ENCODE measurements at places on chromosomes 7 and 10.

DNA sequence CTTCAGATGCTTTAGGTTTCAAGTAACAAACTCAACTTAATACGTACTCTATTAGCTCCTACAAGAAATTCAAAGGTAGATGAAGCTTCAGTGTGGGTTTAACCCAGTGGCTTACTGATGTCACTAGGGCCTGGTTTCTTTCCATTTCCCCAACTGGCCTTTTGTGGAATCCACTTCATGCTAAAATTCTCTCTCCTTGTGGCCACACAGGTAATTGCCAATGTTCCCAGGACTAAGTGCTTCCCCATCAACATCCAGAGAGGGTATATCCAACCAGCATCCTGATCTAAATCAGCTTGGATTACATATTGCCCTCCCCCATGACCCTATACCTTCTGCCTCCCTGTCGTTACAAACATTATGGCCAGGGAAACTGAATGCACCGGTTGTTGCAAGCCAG is 10.7 kb downstream of the FBXL13 start:
- no peak for DNase-seq

GRCh38 chr7:116194115-116194514 is 16.2 kb upstream of the TES start:
- no peak for DNase-seq

DNA sequence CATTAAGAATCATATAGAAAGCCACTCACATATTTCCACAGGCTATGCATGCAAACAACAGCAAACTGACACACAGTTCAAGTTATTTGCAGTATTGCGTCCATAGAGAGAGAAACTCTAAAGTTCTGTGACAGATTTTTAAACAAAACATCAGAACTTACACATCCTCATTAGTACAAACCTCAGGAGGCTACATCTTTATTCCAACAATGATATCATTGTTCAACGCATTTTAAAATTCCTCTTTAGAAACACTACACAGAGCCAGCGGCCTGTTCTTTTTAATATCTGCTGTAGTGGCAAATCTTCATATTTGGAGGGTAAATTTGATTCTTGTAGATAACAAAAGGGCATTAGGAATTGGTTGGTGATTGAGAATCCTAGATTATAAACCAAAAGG is 55.9 kb upstream of the NFE2L3 start:
- DNase-seq = no peak

- no peak for DNase-seq
Observed at GRCh38 chr10:10642189-10642588, 375.5 kb upstream of the CELF2 start.

DNA sequence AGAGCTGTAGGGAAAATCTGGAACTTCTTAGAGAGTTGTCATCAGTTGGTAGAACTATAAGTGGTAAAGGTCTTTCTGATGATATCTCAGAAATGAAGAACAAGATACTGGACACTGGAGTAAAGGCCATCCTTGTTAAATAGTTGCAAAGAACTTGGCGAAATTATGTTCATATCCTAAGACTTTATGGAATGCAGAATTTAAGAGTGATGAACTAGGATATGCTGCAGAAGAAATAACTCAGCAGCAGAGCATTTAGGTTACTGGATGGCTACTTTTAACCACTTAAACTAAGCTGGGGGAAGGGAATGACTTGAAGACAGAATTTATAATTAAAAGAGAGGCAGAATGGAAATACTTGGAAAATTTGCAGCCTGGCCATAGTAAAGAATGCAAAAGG is 23.7 kb downstream of the PTEN start:
- DNase-seq = no peak

DNA sequence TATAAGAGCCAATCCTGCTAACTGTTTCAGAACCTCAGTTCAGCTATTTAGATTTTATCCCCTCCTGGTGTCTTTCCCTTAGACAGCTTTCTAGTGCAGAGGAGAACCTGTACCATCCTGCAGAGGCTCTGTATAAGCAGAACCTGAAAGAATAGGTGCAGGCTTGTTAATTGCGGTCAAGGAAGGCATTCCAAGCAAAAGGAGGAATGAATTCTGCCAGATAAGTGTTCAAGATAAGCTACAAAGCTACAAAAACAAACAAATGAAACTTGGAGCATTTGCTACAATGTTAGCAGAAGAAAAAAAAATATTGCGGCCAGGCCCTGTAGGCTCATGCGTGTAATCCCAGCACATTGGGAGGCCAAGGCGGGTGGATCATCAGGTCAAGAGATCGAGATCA is 32.6 kb upstream of the AGMO start:
- no peak for DNase-seq

- no peak for DNase-seq
Observed at GRCh38 chr7:1917221-1918062, 247.4 kb downstream of the ELFN1 start.

DNA sequence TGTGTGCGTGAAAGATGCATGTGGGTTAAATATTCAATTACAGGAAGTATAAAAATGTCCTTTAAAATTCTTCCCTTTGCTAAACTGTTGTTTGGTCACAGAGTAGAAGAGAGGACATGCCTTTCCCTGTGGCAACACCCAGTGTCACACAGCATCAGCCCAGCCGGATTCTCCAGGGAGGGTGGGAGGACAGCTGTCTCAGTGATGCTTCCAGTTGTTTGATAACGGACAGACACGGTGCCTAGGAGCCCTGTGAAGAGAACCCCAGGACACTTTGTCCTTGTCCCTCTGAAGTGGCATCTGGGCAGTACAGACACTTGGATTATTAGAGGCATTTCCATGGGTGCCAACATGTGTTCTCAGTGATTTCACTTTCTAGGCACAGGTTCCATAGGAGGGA is 306.6 kb upstream of the LRGUK start:
- DNase-seq = no peak

DNA sequence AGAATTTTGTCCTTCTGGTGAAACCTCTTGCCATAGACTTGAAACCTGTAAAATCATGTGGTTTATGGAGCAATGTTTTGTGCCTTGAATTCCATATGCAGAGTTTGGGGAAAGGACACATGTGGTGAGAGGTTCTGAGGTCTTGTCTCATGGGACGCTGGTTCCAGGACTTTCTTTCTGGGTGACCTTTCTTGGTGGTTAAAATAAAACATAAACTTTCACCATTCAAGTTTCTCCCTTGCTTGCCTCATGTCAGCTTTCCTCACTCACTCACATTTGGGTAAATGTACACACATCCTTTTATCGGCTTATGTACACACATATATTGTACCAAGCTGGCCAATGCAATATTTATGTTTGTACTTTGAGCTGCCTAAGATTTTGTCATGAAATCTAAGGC is 144.9 kb upstream of the CELF2 start:
- no peak for DNase-seq

DNA sequence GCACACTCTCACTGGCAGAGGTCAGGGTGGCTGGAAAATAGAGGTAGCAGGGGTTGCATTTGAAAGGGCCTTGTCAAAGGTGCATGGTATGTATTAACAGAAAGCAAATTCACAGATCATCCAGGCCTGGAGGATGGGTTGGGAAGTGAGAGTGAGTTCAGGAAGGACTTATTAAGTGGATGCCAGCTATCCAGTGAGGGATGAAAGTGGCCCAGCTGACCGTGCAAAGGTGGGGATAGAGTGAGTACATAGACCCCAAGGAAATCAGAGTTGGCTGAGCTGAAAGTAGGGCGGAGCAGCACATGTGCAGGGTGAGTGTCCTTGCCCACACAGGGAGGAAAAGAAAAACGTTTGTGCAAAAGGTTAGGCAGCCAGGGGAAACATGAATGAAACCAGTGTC is 58.1 kb downstream of the HECW1 start:
- no peak for DNase-seq

GRCh38 chr10:62788861-62789467 is 15.6 kb upstream of the ADO start:
- DNase-seq = no peak

DNA sequence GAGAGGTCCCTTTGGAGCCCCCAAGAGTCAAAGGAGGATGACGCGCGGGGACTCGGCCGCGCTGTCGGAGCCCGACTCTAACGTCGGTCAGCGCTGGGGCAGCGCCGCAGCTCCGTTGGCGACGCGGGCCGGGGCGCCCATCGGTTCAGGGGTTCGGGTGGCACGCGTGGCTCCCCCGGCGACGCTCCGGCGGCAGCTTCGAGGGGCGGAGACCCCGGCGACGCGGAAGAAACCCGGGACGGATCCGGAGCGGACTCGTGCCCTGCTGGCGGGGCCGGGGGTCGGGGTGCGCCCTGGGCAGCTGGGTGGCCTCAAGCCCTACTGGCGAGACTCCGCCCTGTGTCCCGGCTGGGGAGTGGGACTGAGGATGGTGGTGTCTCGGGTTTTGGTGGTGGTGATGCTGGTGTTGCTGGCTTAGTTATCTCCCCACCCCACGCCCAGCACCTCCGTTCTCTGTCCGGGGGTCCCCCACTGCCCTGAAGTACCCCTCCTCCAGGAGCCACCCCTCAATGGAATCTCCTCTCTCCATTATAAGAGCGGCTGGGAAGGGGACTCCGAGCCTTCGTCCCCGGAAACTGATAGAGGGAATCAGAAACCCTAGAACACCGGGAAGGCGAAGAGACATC is at the start of gene NAT16:
Gene NAT16, minus strand, starts transcription at position 164 of the 626 bp plus-strand sequence. CDS start 5,486 bp downstream, outside the sequence.
- no peak for DNase-seq

GRCh38 chr7:157519798-157520244 is 183.0 kb downstream of the DNAJB6 start:
- no peak for DNase-seq

GRCh38 chr10:33087152-33087551 is 129.1 kb upstream of the ITGB1 start:
- no peak for DNase-seq

DNA sequence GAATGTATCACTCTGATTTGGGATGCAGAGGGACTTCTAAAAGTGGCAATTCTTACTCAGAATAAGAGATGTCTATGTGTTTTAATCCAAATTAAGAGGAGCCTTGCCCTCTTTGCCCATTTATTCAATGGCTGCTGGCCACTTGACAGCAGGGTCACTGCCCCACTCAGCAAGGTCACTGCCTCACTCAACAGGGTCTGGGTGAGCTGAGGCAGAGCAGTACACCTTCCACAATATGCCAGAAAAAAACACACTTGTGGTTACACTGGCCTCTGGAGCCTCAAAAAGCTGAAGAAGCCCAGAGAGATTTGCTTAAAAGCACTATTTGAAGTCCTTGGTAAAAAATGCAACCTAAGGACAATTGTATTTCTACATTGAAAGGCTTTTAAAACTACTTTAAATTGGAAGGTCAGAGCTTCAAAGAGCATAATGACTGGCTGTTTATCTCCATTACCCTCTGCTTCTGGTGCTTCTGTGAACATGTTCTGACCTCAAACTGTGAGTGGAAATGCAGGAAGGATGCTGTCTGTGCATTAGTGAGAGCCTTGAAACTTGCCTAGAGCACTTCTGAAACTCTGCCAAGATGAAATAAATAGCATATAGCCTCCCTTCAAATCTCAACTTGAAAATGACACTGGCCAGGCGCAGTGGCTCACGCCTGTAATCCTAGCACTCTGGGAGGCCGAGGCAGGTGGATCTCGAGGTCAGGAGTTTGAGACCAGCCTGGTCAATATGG is 35.1 kb upstream of the WIPF3 start:
- no peak for DNase-seq

DNA sequence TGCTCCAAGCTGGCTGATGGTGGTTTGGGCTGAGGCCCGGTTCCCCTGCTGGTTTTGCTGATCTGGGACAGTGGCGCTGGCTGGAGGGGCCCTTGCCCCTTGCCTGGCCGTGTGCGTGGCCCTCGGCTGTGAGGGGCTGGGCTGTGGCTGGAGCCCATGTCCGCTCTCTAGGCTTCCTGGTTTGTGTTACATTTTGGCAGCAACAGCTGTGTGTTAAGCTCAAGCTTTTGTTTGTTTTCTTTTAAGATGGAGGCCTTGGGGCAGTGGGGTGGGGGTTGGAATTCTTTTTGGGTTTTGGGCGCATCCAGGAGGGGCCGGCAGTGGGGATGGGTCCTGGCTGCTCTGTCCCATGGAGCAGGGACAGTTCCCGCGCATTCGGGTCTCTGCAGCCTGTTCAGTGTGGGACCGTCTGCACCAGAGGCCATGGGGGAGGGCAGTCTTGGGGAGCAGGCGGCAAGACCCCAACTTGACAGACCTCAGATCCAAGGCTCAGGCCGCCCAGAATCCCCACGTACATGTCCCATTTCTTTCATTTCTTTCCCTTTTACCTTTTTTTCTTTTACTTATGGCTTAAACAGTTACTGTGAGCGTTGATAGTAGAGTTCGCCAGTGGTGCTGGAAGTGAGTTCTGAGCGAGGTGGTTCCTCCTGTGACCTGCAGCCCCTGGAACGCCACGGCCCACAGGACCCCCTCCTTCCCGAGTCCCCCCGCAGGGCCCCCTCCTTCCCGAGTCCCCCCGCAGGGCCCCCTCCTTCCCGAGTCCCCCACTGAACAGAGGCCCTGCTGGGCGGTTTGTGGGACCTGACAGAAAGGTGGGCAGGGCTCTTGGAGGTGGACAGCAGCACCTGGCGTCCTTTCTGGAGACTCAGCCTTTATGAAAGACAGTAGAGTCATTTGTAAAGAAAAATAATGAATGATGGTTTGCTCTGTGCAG is 75.3 kb downstream of the INPP5A start:
- no peak for DNase-seq

- no peak for DNase-seq
Observed at GRCh38 chr7:96674565-96674964, 35.1 kb downstream of the SEM1 start.

DNA sequence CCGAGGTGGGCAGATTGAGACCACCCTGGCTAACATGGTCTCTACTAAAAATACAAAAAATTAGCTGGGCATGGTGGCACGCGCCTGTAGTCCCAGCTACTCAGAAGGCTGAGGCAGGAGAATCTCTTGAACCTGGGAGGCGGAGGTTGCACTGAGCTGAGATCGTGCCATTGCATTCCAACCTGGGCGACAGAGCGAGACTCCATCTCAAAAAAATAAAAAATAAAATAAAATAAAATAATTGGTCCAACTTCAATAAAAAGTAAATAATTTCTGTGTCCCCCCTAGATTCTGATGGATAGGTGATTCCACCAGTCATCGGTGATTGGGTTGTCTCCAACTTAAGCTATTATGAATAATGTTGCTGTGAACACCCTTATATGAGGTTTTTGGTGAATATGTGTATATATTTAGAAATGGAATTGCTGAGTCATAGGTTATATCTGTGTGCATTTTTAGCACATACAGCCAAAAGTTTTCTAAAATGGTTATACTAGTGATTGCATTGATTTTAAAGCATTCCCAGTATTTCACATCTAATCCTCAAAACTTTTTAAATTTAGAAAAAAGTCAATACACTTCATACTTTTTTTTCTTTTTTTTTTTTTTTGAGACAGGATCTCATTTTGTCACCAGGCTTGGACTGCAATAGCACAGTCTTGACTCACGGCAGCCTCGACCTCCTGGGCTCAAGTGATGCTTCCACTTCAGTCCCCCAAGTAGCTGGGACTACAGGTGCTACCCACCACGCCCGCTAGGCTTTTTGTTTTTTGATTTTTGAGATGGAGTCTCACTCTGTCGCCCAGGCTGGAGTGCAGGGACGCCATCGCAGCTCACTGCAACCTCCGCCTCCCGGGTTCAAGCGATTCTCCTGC is 13.7 kb upstream of the SRPK2 start:
- DNase-seq = no peak
